ENCODE measurements at places on chromosomes 4 and X.

GRCh38 chr4:1627417-1628313 is 56.4 kb downstream of the FAM53A start:
- no peaks in the 10 kb centered on the region for H3K36me3 ChIP-seq
- no peak overlapping the region for H3K27ac ChIP-seq
- H3K27me3 ChIP-seq, result peaks cover 2% of the 10 kb centered on the region

GRCh38 chr4:88705805-88706492 is 8.3 kb upstream of the NAP1L5 start:
- no peak overlapping the region for H3K27ac ChIP-seq
- no peak for DNase-seq
- no peaks in the 10 kb centered on the region for H3K4me1 ChIP-seq
- peaks cover 27% of the 10 kb centered on the region for H3K36me3 ChIP-seq
- no peak overlapping the region for H3K4me3 ChIP-seq

GRCh38 chrX:95055991-95056390 is 1382.0 kb downstream of the FAM133A start:
- no peaks in the 10 kb centered on the region for H3K4me1 ChIP-seq
- no peak overlapping the region for H3K4me3 ChIP-seq
- H3K27me3 ChIP-seq, result no peaks in the 10 kb centered on the region

- H3K36me3 ChIP-seq, result no peaks in the 10 kb centered on the region
- peaks cover 10% of the 10 kb centered on the region for H3K27me3 ChIP-seq
- H3K27ac ChIP-seq, result no peak overlapping the region
- DNase-seq, result no peak
- no peak overlapping the region for H3K4me3 ChIP-seq
Measured at GRCh38 chr4:121932212-121932974, 19.5 kb downstream of the TRPC3 start.

DNA sequence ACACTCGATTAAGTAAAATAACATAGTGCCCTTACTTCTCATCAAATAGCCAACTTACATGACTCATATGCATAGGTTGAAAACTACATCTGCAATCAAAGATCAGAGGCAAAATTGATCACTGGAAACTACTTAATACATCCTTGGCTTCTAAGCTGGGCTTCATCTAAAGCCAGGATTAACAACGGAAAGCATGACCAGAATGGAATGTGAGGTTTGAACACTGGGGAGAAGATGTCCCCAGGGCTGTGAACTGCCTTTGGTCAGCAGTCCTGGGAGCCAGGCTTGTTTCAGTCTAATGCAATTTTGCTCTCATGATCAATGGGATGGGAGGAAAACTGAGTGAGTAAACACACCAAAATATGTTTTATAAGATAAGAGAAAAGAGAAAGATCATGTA is 192.5 kb upstream of the TTC29 start:
- H3K27me3 ChIP-seq, result no peaks in the 10 kb centered on the region
- no peak overlapping the region for H3K4me3 ChIP-seq
- no peaks in the 10 kb centered on the region for H3K36me3 ChIP-seq
- no peaks in the 10 kb centered on the region for H3K4me1 ChIP-seq

DNA sequence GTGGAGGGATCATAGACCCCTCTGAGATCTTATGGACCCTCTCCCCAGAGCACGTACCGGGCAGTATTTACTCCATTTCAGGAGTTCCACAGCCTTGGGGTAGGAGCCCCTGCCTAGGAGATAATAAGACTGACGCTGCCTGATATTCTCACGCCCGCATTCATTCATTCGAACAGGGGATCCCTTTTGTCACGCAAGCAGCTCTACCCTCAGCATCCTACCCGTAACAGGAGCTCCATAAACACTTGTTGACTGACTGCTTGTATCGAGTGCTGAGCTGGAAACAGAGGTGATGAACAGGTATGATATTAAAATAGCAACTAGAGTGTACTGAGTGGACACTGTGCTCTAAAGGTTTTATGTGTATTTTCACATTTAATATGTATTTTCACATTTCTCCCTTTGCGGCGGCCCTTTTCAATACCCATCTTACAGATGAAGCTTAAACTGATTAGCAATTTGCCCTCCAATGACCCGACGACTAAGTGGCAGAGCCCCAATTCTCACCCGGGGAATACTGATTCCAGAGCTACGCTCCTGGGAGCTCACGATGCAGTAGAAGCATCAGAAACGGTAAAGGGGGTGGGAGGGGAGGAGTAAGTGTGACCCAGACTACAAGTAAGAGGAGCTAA is 888 bp downstream of the RAB28 start:
- H3K27ac ChIP-seq, result peak overlapping the region; percentile 99
- no peaks in the 10 kb centered on the region for H3K27me3 ChIP-seq
- peaks cover 15% of the 10 kb centered on the region for H3K4me1 ChIP-seq
- peak overlapping the region; percentile 83 for H3K4me3 ChIP-seq
- DNase-seq, result no peak

- H3K27me3 ChIP-seq, result peaks cover 2% of the 10 kb centered on the region
- DNase-seq, result no peak
- H3K36me3 ChIP-seq, result no peaks in the 10 kb centered on the region
- no peak overlapping the region for H3K4me3 ChIP-seq
- H3K27ac ChIP-seq, result no peak overlapping the region
Measured at GRCh38 chr4:86036736-86037135, 323.1 kb downstream of the MAPK10 start.

- H3K27ac ChIP-seq, result peak overlapping the region; percentile 29
- H3K4me3 ChIP-seq, result no peak overlapping the region
- H3K36me3 ChIP-seq, result no peaks in the 10 kb centered on the region
- H3K27me3 ChIP-seq, result no peaks in the 10 kb centered on the region
Measured at GRCh38 chrX:118723376-118723775, 4.0 kb upstream of the IL13RA1 start.

DNA sequence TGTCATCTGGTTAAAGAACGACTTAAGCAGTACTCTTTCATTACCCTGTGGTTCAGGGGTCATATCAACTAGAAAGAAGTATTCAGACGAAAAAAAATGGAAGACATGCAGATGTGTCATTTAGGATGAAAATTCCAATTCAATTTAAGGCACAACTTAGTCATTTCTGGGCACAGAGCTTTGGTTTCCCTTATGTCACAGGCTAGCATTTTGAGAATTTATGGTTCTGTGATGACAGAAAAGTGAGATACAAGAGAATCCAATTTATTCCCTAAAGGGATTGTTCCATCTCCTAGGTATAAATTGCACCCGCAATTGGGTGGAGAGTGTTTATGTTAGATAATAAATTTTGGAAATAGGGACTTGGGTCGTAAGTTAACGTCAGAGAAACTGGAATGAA is 306.6 kb downstream of the STK32B start:
- H3K27ac ChIP-seq, result no peak overlapping the region
- no peaks in the 10 kb centered on the region for H3K4me1 ChIP-seq
- no peaks in the 10 kb centered on the region for H3K36me3 ChIP-seq
- H3K27me3 ChIP-seq, result no peaks in the 10 kb centered on the region

DNA sequence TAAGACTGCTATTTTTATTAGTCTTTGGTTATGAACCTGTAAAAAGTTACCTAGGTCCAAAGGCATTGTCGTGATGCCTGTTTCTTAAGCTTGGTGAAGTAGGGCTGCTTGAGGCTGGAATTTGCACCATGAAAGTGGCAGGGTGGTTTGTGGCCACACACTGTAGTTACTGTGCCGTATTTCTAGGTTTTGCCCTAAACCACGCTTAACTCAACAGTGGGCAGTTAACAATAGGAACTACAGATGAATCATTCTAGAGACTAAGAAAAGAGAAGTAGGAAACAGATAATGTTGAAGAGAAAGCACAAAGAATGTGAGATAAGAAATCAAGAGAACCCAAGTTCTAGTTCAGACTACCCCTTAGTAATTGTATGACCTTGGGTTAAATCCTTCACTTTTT is 11.5 kb downstream of the ETNPPL start:
- H3K27me3 ChIP-seq, result no peaks in the 10 kb centered on the region
- no peak overlapping the region for H3K27ac ChIP-seq
- no peaks in the 10 kb centered on the region for H3K36me3 ChIP-seq
- DNase-seq, result no peak
- no peak overlapping the region for H3K4me3 ChIP-seq

- no peak for DNase-seq
- H3K27me3 ChIP-seq, result peaks cover 2% of the 10 kb centered on the region
Measured at GRCh38 chr4:110635163-110635865, 12.4 kb upstream of the PITX2 start.

GRCh38 chr4:185108669-185109068 is 34.4 kb upstream of the SLC25A4 start:
- no peaks in the 10 kb centered on the region for H3K27me3 ChIP-seq
- no peaks in the 10 kb centered on the region for H3K4me1 ChIP-seq
- no peak for DNase-seq
- no peak overlapping the region for H3K27ac ChIP-seq
- no peak overlapping the region for H3K4me3 ChIP-seq

DNA sequence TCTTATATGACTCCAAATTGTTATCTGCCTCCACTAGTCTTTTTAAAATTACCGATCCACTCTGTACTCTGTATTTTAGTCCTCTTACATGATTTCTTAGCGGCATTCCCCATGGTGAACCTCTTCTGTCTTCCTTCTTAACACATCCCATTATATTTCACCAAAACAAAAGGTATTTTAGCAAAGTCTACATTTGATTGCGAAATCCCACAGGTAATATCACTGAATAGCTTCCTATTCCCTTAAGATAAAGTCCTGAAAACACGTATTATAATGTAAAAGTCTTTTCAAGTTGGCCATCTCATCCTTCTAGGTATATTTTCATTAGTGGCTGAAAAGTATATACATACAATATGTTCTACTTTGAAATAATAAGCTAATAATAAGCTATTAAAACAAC is 2016.0 kb upstream of the IGFBP7 start:
- no peak overlapping the region for H3K27ac ChIP-seq
- H3K4me3 ChIP-seq, result no peak overlapping the region
- no peak for DNase-seq
- no peaks in the 10 kb centered on the region for H3K4me1 ChIP-seq

GRCh38 chr4:20194123-20195013 is 57.3 kb upstream of the SLIT2 start:
- H3K27me3 ChIP-seq, result no peaks in the 10 kb centered on the region
- H3K4me3 ChIP-seq, result no peak overlapping the region
- no peak overlapping the region for H3K27ac ChIP-seq
- H3K4me1 ChIP-seq, result no peaks in the 10 kb centered on the region

DNA sequence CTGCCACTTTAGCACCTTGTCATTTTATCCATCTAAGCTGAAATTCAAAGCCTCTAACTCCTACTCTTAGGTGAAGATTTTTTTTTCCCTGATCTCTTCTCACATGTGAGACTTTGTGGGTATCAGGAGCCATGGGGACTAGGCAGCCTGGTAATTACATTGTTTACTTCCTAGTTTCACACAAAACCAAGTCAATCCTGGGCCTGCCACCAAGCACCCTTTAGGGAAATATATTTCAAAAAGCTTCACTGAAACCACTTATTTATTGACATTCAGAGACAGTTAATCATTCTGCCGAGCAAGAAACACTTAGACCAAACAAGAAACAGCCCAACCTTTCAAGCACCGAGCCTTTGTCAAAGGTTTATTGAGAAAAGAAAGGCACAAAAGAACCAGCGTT is 200.0 kb downstream of the RELL1 start:
- peaks cover 4% of the 10 kb centered on the region for H3K4me1 ChIP-seq
- H3K27me3 ChIP-seq, result no peaks in the 10 kb centered on the region
- no peak for DNase-seq

GRCh38 chr4:42638321-42638720 is 18.6 kb downstream of the ATP8A1 start:
- DNase-seq, result no peak
- H3K27ac ChIP-seq, result peak overlapping the region; percentile 85
- peaks cover 84% of the 10 kb centered on the region for H3K4me1 ChIP-seq
- H3K36me3 ChIP-seq, result no peaks in the 10 kb centered on the region
